Muscle of leg (tissue), 16 donors: ENCODE measurements at places on chromosomes 2 and 18. TPM values are rescaled to one million over a fixed set of nuclear protein-coding genes. Genes with fewer than 3 reads are reported as not detected.

GRCh38 chr2:60468382-60469085, 84.9 kb downstream of the BCL11A start:
- no peaks in the 10 kb centered on the region for H3K27me3 ChIP-seq
- H3K27ac ChIP-seq: no peak overlapping the region
- peaks cover 3% of the 10 kb centered on the region for H3K4me1 ChIP-seq
- peak; percentile 58 for DNase-seq
- H3K4me3 ChIP-seq: no peak overlapping the region
- H3K36me3 ChIP-seq: no peaks in the 10 kb centered on the region

DNA sequence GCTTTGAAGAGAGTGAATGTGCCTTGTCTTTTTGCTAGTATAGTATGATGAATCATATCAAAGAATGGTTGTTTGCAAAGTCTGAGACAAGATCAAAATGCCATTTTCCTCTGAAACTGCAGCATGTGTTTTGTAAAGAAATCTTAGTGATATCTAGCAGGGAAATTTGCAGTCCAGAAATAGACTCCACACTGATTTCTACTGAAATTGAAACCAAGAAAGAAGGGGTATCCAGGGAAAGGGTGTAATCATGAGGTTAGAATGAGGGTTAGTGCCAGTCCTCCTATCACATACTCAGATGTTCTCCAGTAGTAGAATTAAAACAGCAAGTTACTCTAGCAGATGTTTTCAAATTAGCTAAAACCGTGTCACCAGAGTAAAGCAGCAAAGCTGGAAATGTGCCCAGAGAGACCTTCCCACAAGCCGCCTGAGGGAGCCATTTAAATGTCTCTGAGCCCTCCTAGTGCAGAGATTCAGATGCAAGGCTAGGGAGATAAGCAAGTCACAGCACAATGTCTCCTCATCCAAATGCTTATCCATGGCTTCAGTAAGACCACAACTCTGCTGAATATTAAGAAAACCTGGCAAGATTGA, 4.9 kb downstream of the DLGAP1 start:
- peaks cover 12% of the 10 kb centered on the region for H3K27me3 ChIP-seq
- no peaks in the 10 kb centered on the region for H3K36me3 ChIP-seq
- peaks cover 11% of the 10 kb centered on the region for H3K4me1 ChIP-seq

DNA sequence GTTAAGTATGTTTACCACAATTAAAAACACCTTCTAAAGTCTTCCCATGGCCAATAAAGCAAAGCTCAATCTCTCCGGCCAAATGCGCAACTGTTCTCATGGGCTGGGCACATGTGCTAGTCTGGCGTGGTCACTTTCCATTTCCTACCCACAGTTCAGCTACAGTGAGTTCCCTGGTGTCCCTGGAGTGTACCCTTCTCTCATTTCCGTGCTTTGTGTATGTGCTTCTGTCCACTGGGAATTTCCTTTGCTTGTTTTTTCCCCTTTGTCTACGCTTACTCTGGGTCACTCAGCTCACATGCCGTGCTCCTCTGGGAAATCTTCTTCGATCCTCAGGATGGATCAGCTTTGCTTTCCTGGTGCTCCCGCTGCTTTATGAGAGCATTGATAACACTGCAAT, 69.6 kb upstream of the GYPC start:
- peak; percentile 9 for DNase-seq
- H3K36me3 ChIP-seq: no peaks in the 10 kb centered on the region
- no peaks in the 10 kb centered on the region for H3K4me1 ChIP-seq
- no peak overlapping the region for H3K27ac ChIP-seq

DNA sequence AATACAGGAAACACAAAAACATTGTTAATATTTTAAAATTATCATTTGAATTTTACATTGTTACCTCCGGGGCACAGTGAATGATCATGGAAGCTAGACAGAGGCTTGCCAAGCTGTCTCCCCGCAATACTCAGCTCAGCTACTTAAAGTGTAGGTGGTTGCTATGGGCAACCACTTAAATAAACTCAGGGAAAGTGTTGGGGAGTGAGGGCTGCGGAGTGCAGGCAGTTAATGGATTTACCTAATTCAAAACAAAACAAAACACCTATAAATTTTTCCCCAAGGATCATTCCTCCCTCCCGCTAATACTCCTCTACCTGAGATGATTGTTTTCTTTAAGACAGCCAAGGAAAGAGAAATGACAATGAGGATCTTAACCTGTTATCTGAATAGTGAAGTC, 349.5 kb downstream of the TGIF1 start:
- peak; percentile 8 for DNase-seq
- H3K4me3 ChIP-seq: no peak overlapping the region
- H3K36me3 ChIP-seq: no peaks in the 10 kb centered on the region
- H3K27ac ChIP-seq: no peak overlapping the region

- H3K36me3 ChIP-seq: no peaks in the 10 kb centered on the region
- no peak overlapping the region for H3K4me3 ChIP-seq
- H3K27me3 ChIP-seq: no peaks in the 10 kb centered on the region
- H3K4me1 ChIP-seq: no peaks in the 10 kb centered on the region
Measured at GRCh38 chr18:42401131-42401673, 446.2 kb downstream of the PIK3C3 start.

DNA sequence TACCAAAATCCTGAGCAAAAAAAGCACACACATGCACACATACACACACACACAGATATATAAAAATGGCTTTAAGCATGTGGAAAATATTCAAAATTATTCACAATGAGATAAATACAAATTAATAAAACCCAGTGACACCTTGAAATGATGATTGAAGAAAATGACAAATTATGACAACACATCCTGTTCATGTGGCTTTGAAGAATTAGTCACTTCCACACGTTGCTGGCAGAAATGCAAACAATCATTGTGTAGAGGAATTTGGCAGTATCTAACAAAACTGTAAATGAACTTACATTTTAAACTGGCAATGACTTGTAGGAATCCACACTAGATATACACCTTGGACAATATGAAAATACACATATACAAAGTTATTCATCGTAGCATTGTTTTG, 95.8 kb upstream of the RGPD4 start:
- H3K4me1 ChIP-seq: no peaks in the 10 kb centered on the region
- DNase-seq: no peak
- no peaks in the 10 kb centered on the region for H3K27me3 ChIP-seq
- no peaks in the 10 kb centered on the region for H3K36me3 ChIP-seq
- H3K27ac ChIP-seq: no peak overlapping the region

GRCh38 chr2:99879481-99879880, 262.9 kb downstream of the AFF3 start:
- peak overlapping the region; percentile 39 for H3K27ac ChIP-seq
- no peaks in the 10 kb centered on the region for H3K36me3 ChIP-seq
- H3K27me3 ChIP-seq: no peaks in the 10 kb centered on the region
- H3K4me3 ChIP-seq: no peak overlapping the region
- peaks cover 12% of the 10 kb centered on the region for H3K4me1 ChIP-seq
- no peak for DNase-seq

GRCh38 chr2:198296665-198297308, 492.4 kb downstream of the PLCL1 start:
- no peaks in the 10 kb centered on the region for H3K36me3 ChIP-seq
- H3K27me3 ChIP-seq: no peaks in the 10 kb centered on the region
- H3K27ac ChIP-seq: no peak overlapping the region
- H3K4me1 ChIP-seq: no peaks in the 10 kb centered on the region

DNA sequence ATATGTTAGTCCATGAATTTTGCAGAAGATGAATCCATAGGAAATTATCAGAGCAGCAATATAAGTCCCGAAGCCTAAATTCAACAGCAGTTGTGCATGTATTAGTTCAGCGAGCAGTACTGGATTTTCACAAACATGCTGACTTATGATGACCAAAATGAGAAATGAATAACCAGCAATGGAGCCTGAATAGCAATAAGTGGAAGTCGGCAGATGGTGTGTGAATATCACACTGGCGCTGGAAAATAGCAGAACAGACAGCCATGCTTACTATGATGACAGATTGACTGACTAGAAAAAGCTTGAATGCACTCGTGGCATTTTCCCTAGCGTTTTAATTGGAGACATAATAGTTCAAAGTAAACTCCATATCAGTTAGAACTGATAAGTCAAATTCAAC, 1114.5 kb downstream of the DSC3 start:
- H3K36me3 ChIP-seq: no peaks in the 10 kb centered on the region
- no peak overlapping the region for H3K4me3 ChIP-seq
- no peak overlapping the region for H3K27ac ChIP-seq
- no peaks in the 10 kb centered on the region for H3K27me3 ChIP-seq
- no peaks in the 10 kb centered on the region for H3K4me1 ChIP-seq

- no peaks in the 10 kb centered on the region for H3K27me3 ChIP-seq
- H3K4me1 ChIP-seq: peaks cover 25% of the 10 kb centered on the region
- H3K4me3 ChIP-seq: no peak overlapping the region
- DNase-seq: peak; percentile 96
Measured at GRCh38 chr2:54673501-54673998, 49.9 kb upstream of the EML6 start.

GRCh38 chr2:53202063-53202462, 565.5 kb upstream of the CHAC2 start:
- peak; percentile 70 for DNase-seq
- no peaks in the 10 kb centered on the region for H3K27me3 ChIP-seq
- no peak overlapping the region for H3K4me3 ChIP-seq
- H3K36me3 ChIP-seq: no peaks in the 10 kb centered on the region
- no peak overlapping the region for H3K27ac ChIP-seq
- H3K4me1 ChIP-seq: no peaks in the 10 kb centered on the region

DNA sequence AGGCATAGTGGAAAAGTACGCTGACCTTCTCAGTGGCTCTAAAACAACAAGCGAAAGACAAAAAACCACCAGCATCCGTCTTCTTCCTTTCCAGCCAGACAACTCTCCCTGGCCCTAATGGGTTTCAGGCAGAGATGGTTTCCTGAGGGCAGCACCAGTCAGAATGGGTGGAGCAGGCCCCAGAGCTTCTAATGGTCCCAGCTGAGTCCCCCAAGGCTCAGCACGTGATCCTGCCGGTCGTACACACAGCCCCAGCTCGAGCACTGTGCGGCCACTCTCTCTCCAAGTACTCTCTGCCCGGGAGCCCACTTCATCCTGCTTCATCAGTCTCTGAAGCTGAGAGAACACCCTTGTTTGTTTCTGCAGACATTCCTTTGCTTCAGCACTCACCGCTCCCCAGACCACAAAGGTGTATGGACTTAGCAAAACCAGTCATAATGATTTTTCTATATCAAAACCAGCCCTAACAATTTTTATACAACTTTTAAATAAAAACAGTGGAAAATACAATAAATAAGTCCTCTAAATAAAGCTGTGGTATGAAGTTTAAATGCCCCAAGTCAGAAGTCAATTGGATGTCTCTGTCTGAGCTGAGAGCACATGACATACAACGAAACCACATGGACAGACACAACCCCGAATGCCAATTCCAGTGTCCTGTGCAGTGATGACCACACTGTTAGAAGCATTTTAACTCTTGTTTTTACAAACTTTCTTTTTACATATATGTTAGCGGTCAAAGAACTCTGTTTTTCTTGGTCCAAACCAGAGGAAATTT, 63.9 kb downstream of the PARD6G start:
- no peak for DNase-seq
- peaks cover 4% of the 10 kb centered on the region for H3K4me1 ChIP-seq
- H3K36me3 ChIP-seq: no peaks in the 10 kb centered on the region
- no peak overlapping the region for H3K27ac ChIP-seq

DNA sequence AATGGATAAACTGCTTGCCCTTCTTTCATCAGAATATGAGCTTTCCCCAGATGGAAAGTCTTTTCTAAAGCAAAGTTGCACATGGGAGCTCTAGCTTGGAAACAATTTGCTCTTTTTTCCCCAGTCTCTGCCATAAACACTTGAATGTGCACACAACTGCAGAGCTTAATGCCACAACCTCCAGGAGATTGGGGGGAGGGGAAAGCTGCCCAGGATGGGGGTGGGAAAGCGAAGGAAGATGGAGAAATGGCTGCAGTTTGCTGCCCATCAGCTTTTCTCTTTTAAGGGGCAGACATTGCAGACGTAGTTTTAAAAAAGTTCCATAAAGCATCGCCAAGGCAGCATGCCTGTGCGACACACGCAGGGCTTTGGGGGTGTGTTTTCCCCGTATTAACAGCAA, 1.5 kb downstream of the ACKR3 start:
- peak overlapping the region; percentile 88 for H3K27ac ChIP-seq
- H3K4me1 ChIP-seq: peaks cover 47% of the 10 kb centered on the region
- H3K36me3 ChIP-seq: no peaks in the 10 kb centered on the region
- peak overlapping the region; percentile 36 for H3K4me3 ChIP-seq

DNA sequence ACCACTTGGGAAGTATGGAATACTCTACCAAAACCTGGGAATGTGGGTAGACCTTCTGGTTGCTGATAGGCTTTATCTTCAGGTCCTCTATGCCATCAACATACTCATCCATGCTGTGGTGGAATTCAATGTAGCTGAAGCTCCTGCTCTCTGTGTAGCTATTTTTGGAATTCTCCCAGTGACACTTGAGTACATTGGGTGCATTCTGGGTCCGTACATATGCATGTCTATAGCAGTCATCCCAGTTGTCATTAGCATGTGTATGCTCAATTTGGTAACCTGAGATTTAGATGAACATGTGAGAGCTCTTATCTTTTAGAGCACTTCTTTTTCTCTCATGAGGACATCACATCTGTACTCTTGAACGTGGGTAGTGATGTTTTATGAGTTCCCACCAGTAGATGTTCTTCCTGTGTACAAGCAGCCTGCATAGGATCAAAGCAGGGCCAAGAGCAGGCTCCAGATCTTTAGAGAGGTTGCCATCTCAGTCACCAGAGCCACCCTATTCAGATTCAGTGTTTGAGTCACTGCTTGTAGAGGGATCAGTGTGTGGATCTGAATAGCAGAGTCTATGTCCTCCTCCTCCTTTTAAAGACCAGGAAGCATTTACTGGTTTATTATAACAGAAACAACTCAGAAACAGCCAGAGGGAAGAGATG, 65.9 kb downstream of the MGAT5 start:
- peaks cover 30% of the 10 kb centered on the region for H3K4me1 ChIP-seq
- H3K4me3 ChIP-seq: no peak overlapping the region
- no peaks in the 10 kb centered on the region for H3K27me3 ChIP-seq
- DNase-seq: peak; percentile 27
- H3K36me3 ChIP-seq: peaks cover 13% of the 10 kb centered on the region
- H3K27ac ChIP-seq: no peak overlapping the region

Gene LDAH
- 15.5 TPM for total RNA-seq

Gene RPS27A
- total RNA-seq: 3,214 TPM

Gene MYO5B
- 0.98 TPM for total RNA-seq

Gene CTIF
- 16.3 TPM for total RNA-seq

Gene NAT8
- not detected for total RNA-seq

Gene RAB6D
- total RNA-seq: 0.09 TPM

Gene ANKRD36C
- total RNA-seq: 92.9 TPM
